ENCODE measurements at places on chromosomes 1 and 21.
A peak's percentile ranks its signal among the peaks of the same experiment; 100 is the strongest.

- no peak for DNase-seq
Observed at GRCh38 chr21:28627691-28628090, 365.0 kb downstream of the LTN1 start.

DNA sequence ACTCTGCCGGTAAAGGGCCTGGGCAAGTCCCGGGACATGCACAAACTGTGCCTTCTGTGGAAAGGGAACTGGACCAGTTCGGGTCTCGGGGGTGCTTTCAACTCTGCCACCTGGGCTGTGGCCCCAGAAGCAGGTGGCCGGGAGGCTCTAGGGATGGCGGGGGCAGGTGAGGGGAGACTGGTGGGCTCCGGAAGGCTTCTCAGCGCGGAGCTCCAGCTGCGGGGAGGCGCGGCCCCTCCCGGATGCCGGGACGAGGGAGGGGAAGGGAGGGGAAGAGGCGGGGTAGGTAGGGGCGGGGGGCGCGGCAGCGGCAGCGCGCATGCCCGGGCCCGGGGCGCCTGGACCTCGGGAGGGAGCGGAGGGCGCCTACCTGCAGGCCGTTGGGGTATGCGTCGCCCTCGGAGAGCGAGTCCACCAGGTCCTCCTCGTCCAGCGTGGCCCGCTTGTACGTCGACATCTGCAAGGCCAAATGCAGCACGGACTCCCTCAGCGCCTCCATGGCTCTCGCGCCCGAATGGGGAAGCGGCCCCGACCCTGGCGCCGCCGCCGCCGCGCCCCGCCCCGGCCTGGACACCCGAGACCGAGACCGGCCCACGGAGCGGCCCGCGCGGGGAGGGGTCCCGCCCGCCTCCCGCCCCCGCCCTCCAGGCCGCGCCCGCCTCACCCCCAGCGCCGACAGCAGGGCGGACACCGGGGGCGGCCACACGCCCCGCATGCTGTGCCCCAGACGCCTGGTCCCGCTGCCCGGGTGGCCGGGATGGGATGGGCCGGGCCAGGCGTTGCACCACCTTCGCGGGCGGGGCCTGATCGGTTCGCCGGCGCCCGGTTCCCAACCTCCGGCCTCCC, at the start of gene ECE1:
Gene ECE1, minus strand, starts transcription at position 764 of the 846 bp plus-strand sequence. Its CDS starts 49 bp downstream, at position 715.
- DNase-seq: peak; percentile 45

- peak; percentile 81 for DNase-seq
Observed at GRCh38 chr1:242454262-242455051, 70.0 kb downstream of the PLD5 start.

DNA sequence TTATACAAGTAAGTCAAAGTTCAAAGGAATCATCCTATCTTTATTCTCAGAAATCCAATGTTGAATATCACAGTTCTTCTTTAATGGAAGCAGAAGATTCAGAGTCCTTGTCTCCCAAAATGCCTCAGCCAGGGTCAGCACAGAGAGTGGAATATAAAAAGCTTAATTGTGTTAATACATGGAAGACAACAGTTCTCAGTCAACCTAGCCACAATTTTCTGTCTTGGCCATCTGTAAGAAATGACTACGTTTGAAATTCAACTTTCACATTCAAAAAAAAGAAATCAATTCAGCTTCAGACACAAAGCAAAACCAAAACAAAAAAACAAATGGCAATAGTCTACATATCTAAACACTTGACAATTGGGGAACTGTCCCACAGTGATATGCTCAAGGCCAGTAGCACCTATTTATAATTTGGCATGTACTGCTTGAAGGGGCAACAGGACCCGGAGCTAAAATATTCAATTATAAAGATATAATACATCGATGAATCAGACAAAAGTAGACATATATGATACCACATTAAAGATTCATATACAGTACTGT, 27.3 kb upstream of the GLIS1 start:
- no peak for DNase-seq

GRCh38 chr1:108961752-108962486, 1.4 kb downstream of the CLCC1 start:
- DNase-seq: peak; percentile 1

GRCh38 chr1:170273291-170274130, 127.8 kb downstream of the NTMT2 start:
- DNase-seq: no peak

DNA sequence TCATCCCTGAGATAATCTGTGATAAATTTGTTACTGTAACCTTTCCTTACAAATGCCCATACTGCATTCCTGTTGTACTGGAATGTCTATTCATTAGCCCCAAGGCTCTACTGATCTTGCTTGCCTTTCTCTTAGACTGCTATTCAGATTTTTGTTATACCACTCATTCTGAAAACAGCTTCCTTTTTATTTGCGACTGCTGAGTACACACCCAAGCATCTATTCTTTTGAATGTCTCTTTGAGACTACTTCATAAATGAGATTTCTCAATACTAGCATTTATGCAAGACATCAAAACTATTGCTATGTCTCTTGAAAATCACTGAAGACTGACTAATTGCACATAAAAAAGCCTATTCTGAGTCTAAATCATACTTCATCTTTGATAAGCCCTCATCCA, 38.6 kb downstream of the DENND1B start:
- DNase-seq: no peak

DNA sequence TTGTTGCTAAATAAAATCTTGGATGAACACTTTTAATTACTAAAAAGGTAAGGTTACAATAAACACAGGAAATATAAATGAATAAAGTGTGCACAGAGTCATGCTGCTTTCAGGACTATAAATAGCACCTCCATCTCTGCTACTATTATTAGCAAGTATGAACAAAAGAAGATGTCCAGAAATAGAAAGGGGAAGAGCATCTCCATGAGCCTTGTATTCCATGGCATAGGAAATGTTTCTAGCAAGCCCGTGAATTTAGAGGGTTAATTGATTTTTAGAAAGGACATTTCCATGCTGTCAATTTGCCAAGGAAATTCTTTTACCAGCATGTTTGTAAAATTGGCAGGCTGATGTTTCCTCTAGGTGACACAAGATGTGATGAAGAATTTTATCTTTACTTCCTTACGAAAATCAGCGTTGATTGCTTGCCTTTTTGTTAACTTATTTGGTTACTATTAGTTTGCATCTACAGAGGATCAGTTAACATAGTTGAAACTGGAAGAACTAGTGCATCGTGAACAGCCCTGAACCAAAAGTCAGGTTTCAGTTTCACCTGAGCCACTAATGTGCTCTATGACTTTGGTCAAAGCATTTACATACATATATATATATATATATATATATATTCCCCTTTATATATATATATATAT, 45.3 kb downstream of the NR5A2 start:
- DNase-seq: no peak

- DNase-seq: no peak
Observed at GRCh38 chr21:45937721-45938452, 43.7 kb upstream of the COL6A1 start.

GRCh38 chr21:42235593-42235992, 16.7 kb downstream of the ABCG1 start:
- DNase-seq: no peak

All from NCI-H2081 (cell line).